ENCODE measurements at places on chromosomes 2 and 18.

DNA sequence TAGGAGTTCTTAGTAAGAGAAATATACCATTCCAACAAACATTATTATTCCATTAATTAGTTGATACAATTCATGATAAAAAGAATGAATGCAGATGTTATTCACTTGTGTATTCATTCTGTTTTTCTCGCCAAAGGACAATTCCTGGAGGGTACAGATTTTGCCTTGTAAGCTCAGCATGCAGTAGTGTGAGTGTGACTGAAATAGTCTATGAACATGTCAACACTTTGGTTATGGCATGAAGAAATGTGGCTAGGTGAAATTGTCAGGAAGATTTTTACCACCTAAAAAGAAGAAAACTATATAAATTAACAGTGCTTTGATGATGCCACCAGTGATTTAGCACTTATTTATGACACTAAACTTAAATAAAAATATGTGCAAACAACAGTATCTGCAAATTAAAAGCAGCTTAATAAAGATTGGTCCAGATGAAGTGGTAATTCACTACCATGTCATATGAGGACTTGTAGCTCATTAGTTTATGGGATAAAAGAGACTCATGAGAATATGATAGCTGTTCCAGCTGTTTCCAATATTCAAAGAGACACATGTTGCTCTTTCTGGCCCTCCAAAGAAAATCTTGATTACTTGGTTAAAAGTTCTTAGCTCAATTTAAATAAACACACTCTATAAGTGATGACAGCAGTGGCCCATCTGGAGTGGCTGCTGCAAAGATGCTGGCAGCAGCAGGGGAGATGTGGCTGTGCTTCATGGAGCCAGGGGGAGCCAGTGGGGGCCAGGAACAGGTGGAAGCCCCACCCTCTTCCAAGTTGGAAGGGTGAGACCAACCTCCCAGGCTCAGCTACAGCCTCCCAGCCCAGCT lies 165.0 kb downstream of the CDH19 start:
- no peak for DNase-seq

DNA sequence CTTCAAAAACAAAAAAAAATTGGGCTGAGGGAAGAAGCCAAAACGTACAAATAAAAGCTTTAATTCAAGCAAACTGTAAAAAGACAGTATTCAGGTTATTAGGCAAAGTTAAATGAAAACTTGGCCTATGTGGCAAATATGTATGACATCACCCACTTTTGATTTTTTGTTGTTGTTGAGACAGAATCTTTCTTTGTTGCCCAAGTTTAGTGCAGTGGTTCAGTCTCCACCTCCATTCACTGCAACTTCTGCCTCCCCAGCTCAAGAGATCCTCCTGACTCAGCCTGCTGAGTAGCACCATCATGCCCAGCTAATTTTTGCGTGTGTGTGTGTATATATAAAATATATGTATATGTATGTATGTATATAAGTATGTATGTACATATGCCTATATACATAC lies 440.4 kb upstream of the NRXN1 start:
- no peak for DNase-seq

- DNase-seq = peak; percentile 65
Observed at GRCh38 chr2:31138037-31138962, at the start of gene GALNT14. GALNT14 (minus strand) TSS chr2:31138440; CDS start chr2:31138086, 354 bp downstream.

DNA sequence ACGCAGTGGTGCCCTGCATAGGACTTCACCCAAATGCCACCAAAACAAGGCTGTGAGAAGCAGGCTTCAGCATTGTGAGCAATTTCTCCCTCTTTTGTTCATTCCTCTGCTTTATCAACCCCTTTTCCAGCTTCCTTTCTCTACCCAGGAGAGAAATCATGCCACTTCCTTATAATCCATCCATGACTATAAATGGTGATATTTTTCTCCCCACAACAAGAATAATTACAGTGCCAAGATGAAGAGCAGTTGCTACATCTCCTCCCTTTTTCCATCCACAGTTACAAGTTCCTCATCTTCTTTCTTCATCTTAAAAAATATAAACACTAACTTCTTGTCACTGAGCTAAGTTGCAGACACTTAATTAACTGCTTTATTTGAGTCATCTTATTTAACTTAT lies 167.2 kb downstream of the ANTXR1 start:
- DNase-seq = no peak

GRCh38 chr2:240968731-240969624 lies 29.4 kb upstream of the SNED1 start:
- no peak for DNase-seq

- DNase-seq = no peak
Observed at GRCh38 chr2:57368190-57368589, 678.4 kb upstream of the VRK2 start.

GRCh38 chr18:50094221-50094773 lies 100.7 kb downstream of the MYO5B start:
- no peak for DNase-seq

DNA sequence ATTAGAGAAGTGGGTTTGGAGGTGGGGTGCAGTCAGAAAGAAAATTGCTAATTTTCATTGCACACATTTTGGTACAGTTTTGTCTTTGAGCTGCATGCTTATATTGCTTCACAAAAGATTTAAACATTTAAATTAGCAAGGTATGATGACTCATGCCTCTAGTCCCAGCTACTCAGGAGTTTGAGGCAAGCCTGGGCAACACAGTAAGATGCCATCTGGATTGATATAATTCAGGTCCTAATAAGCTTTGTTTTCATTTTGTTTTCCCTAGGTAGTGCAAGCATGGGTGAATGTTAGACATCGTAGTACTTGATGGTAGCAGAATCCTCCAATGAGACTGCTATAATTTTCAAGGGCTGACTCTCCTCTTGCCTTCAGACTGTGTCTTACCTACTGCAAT lies 396.7 kb upstream of the RGPD4 start:
- DNase-seq = no peak

DNA sequence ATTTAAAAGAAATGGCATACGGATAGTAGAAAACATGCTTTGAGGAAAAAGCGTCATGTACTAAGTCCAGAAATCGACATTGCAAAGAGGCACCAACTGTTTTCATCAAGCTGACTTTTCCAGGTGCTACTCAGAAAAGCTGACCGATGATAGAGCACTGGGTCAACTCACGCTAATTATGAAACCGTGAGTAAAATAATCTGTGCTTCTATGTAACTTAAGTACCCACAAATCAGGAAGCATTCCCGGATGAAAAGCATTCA lies 353 bp upstream of the NUP35 start:
- DNase-seq = no peak

- DNase-seq = no peak
Observed at GRCh38 chr18:34322365-34323289, 97.9 kb upstream of the NOL4 start.

DNA sequence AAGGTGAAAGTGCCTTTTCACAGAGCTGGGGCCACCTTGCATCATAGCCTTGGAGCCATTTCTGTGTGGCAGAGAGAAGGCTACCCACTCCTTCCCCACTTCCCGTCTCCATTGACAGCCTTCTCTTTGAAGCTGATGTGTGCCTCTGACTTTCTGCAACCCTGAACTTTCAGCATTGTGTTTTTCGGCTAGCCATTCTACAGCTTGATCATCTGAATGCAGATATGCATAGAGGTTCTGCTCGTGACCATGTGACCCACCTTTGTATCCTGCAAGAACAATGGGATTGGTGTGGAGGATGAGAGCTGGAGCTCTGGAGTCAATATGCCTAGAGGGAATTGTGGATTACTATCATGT lies 69.1 kb upstream of the KCNE4 start:
- no peak for DNase-seq

GRCh38 chr2:224180810-224181209 lies 141.7 kb upstream of the SERPINE2 start:
- no peak for DNase-seq

- no peak for DNase-seq
Observed at GRCh38 chr2:144310484-144310883, 209.4 kb downstream of the ZEB2 start.

DNA sequence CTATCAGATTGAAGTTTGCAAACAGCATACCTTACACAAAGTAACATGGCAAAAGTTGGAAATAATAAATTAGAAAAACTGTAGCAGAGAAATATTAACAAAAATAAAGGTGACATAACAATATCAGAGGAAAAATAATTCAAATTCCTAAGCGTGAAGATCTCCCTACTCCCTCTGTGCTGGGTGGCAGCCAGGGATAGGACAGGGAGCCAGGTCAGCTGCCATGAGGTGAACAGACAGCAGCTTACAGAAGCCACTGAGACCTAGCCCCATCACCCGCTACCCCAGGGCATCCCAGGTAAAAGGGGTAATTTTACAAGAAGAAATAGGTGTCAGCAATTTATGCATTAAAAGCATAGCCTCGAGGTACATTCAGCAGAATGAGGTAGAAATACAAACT lies 423.8 kb upstream of the HS6ST1 start:
- no peak for DNase-seq

- no peak for DNase-seq
Observed at GRCh38 chr18:34121200-34121721, 103.5 kb downstream of the NOL4 start.

- peak; percentile 8 for DNase-seq
Observed at GRCh38 chr2:182266909-182267308, 159.9 kb downstream of the PDE1A start.

DNA sequence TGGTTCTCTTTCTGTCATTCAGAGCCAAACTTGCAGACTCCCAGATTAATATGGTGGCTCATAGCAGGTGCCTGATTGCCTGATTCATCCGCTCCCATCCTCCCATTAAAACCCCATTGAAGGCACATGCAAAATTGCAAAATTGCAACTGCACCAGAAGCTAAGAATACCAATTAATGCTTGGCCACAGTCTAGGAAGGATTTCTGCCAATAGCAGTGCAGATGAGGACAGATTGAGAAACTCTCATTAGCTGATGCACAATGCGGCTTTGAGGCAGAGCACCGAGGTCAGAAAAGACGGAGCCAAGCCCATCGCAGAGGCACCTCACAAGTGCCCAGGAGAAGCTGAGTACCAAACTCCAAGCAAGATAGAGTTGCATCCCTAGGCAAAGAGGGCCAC lies 172.8 kb downstream of the ARL4C start:
- no peak for DNase-seq

DNA sequence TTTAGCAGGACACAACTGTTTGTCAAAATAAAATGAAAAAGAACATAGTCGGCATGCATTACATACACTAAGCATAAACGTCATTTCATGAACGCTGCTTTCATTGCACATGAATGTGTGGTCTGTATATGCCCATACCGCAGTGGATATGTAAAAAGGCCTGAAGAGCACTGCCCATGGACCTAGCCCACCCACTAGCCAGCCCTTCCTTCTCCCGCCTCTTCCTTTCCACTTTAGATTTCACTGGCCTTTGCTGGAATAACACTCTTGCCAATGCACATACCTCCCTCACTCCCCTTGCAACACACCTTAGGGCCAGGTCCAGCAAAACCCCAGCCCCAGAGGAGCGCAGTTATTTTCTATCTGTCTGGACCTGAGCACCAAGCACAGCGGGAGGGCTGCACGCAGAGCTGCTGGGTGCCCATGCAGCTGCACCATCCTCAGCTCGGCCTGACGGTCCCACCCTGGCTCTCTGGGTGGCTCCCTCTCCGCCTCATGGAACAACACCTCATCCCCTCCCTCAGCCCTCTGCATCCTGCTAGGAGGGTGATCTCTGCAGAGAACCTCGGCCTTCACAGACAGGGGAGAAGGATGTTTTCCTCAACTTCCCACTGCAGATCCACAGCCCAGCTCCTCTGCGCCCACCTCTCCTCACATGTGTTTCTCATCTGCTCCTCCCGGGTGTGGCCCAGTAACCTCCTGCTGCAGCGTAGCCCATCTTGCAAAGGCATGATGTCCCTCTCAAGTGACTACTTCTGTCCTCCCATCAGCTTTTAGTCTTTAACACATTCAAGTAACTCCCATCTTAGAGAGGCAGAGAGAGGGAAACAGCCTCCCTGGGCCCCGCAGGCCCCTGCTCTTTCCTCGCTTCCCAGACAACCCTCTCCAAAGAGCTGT lies 72.7 kb downstream of the FBXO15 start:
- DNase-seq = no peak

DNA sequence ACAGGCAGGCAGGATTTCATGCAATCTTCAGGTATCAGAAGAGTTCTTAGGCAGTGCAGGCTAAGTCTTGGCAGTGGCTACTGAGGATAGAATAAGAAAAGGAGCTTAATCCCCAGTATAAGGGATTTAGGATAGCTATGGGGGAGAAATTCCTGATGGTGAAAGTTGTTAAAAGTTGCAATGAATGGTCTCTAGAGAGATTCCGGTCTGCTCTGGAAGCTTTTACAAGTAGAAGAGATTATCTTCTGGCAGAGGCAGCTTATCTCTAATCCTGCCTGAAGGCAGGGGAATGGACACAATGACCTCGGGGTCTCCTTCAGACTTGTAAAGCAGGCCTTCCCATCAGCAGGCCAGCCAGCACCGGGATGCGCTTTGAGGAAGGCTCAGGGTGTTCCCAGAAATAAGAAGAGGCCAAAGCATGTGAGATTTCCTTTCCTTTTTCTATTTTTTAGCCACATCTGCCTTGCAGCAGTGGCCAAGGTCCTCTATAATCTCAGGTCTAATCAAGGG lies 253.9 kb upstream of the KLHL29 start:
- no peak for DNase-seq

- DNase-seq = no peak
Observed at GRCh38 chr2:213166109-213166508, 14.7 kb upstream of the IKZF2 start.

GRCh38 chr2:46985512-46985911 lies 69.9 kb upstream of the MCFD2 start:
- peak; percentile 37 for DNase-seq

DNA sequence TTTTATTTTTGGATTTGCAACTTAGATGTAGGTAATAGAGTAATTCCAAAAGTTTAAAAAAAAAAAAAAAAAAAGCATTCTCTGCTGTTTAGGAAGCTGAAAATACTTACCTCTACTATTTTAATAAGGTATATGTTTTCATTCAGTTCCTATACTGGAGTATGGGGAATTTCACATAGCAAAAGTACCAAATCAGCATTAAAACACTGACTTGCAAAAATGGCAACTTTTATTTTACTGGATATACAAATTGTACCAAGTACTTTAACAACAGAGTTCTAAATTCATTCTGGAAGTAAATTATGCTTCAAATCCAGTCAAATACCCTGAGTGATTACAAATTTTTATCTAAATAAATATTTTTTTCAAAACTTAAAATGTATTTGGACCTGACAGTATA lies 76.7 kb downstream of the TCF4 start:
- no peak for DNase-seq

GRCh38 chr2:188291617-188292347 lies at the start of gene GULP1:
GULP1 (plus strand) TSS chr2:188291874; CDS start chr2:188477703, 185,829 bp downstream.
- peak; percentile 82 for DNase-seq

- no peak for DNase-seq
Observed at GRCh38 chr2:200592406-200593075, 6.7 kb downstream of the AOX1 start.

DNA sequence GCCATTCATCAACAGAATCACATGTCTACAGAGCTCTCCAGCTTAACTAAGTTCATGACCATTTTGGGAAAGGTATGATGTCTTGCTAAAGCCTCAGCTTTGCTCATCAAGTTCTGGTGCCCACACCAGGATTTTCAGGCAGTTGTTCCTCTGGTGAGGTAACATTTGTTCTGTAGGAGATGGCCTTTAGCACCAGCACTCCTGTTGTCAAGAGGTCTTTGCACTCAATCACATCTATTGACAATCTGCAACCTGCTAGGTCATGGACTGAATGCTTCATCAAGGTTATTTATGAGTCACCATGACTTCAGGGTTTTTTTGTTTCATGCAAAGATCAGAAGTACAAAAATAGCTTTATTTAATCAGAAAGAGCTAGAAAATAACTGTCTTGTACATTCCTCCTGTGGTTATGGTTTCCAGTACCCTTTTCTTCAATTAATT lies 36.6 kb upstream of the VIT start:
- peak; percentile 23 for DNase-seq
